ENCODE measurements at places on chromosomes 12 and 14.

DNA sequence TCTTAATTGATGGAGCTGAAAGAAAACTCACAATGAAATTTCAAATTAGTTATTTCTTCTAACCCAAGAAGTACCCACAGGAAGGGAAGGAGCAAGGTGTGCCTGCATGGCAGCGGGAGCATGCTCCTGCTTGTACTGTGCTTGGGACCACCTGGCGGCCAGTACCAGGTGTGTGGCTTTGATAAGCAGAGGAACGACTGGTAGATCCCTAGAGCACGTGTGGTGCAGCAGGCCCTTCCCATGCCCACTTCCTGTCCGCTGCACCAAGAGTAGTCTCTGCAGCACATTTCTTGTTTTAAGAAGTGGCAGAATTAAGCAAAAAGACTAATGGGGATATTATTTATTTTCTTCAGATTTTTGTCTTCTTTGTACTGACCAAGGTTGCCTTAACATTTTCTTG, 122.3 kb upstream of the ATF1 start:
- no peak for DNase-seq

GRCh38 chr12:56590237-56590830, 39.8 kb downstream of the BAZ2A start:
- DNase-seq, result peak; percentile 33

- no peak for DNase-seq
These were observed 221.8 kb downstream of the SLC41A2 start for GRCh38 chr12:104736307-104736706.

DNA sequence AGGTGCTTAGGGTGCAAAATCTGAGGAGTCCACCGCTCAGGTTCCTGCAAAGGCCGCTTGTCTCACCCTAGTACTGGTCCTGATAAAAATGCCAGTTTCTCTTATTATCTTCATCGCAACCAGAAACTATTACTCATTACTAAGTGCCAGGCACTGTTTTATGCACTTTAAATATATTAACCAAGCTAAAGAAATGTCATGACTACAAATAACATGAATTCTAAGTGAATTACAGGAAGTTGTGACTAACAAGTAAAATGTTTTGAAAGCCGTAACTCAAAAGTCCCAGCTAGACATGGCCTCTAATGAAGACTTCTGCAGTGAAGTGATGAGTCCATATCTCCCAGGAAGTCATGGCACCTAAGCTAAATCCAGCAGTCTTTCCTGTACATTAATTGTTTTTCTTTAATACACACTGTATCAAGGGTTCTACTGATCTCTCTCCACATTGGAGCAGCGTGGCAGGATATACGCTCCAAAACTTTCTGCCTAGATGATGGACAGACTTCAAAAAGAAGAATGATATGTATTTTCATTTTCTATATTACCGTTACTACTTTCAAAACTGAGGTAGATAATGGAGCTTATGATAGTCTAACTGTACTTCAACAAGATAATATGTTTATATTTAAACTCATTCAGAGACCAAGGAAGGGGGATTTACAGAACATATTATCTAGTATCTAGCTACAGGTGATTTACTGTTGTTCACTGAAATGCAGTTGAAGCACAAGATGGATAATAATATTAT, 117.3 kb upstream of the ARID2 start:
- DNase-seq, result no peak

DNA sequence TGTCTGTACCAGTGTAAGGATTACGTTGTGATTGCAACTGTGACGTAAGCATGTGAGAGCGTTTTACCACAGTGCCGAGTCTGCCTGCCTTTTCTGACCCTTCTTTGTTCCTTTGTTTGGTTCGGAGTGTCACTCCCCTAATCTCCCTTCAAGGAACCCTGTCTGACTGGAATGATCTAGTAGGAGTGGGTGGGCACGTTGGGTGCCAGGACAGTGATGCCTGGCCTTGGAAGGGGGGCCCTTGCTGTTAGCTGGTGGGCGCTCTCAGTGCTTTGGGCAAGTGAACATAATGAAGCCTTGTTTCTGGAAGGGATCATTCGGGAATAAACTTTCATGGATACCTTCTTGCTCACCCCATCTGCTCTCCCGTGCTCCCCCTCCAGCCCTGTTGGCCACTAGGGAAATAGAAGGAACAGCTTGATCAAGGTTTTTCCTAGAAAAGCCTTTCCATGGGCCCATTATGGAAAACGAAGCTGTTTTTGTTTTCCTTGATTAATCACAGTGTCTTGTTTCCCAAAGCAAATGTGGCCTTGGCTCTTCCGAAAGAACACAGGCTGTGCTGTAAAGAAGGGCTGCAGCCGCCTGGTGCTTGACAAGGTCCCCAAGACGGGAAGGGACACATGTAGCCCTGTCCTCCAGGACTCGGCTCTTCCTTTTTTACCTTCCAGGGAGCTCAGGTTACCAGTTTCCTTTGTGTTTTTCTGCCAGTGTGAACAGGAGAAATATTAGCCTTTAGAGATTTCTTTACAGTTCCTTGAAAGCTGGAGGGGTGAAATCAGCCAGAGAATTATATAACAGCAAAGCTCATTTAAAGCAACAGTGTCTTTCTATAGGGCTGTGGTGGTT, 215.5 kb downstream of the CRADD start:
- no peak for DNase-seq

GRCh38 chr12:3456809-3457208, 34.2 kb upstream of the PRMT8 start:
- no peak for DNase-seq

DNA sequence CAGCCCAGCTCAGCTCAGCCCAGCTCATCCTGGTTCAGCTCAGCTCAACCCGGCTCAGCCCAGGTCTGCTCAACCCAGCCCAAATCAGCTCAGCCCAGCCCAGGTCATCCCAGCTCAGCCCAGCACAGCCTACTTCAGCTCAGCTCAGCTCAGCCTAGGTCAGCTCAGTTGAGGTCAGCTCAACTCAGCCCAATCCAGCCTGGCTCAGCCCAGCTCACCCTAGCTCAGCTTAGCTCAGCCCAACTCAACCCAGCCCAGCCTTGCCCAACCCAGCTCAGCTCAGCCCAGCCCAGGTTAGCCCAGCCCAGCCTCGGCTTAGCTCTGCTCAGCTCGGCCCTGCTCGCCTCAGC, 332.3 kb downstream of the TMEM121 start:
- no peak for DNase-seq

DNA sequence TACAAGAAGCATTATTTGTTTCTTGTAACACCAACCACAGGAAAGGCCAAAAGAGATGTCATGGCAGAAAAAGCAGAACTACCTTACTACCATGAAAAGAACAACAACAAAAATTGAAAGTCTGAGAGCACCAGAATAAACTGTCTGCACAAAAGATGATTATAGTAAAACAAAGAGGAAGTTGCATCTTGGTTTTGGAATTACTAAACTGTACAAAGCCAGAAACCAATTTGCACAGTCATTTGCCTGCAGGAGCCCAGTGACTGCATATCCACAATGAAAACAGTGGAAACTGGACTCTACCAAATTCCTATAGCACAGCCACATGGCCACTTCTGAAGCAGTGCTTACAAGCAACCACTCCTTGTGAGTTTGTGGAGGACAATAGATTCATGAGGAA, 276.2 kb downstream of the SSPN start:
- peak; percentile 76 for DNase-seq

DNA sequence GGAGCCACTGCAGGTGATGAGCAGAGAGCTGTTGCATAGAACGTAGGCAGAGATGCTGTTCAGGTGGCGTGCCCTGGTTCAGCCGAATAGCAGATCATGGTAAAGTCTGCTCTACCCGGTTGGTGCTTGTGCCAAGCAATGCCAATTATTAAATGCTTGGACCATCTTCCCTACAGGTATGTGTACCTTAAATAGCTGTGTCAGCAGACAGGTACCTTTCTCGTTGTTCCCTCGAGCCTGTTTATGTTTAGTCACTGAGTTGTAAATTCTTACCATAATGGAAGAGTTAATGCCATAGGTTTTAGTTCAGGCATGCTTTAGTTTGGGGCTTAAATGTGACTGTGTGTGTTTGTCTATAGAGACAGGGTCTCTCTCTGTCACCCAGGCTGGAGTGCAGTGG, 112.5 kb upstream of the CPM start:
- DNase-seq, result no peak

GRCh38 chr14:67221248-67221981, 19.8 kb upstream of the PALS1 start:
- DNase-seq, result no peak

GRCh38 chr12:114318984-114319383, 87.0 kb downstream of the TBX5 start:
- DNase-seq, result no peak

GRCh38 chr14:91417983-91418386, 365 bp upstream of the CCDC88C start:
- peak; percentile 64 for DNase-seq

GRCh38 chr12:6092784-6093722, 31.4 kb downstream of the VWF start:
- DNase-seq, result no peak

- no peak for DNase-seq
These were observed 1.7 kb upstream of the DGLUCY start for GRCh38 chr14:91112194-91112593.

GRCh38 chr12:13959131-13959723, 22.2 kb downstream of the GRIN2B start:
- no peak for DNase-seq

GRCh38 chr14:42429401-42429800, 822.7 kb downstream of the LRFN5 start:
- DNase-seq, result no peak

DNA sequence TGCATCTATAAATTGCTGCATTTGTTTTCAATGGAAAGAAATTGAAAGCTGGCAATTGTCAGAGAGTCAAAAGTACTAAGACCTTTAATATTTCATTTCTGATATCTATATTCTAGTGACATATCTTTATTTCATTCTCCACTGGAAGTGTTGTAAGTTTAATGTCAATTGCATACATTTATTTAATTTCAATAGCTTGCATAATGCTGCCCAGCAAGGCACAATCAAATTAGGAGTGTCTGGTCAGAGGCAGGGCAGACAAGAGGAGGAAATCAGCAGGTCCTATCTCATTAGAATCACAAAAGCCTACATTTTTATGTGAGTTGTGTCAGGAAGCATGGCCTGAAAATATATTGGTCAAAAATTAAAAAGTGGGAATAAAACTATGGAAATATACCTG, 112.9 kb downstream of the TMEM132D start:
- DNase-seq, result no peak

DNA sequence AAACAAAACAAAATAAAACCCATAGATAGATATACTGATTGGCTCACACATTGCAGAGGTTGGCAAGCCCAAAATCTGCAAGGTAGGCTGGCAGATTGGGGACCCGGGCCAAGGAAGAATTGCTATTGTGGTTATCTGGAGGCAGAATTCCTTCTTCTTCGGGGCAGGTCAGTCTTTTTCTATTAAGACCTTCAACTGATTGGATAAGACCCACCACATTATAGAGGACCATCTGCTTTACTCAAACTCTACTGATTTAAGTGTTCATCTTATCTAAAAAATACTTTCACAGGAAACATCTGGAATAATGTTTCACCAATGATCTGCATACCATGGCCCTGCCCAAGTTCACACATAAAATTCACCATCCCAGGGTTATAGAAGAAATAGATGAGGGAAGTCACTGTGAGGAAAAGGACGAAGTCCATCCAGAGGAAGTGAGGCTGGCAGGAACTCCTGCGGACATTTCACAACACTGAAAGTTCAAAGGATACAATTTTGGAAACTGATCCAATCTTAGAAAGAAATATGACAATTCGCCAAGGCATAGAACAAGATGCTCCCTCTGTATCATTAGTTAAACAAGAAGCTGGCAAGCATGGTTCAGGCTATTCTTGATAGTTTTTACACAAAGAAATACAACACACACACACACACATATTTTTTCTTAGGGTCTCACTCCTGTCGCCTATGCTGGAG, 127.6 kb upstream of the MED13L start:
- no peak for DNase-seq

GRCh38 chr12:52250048-52250990, 17.3 kb downstream of the KRT7 start:
- DNase-seq, result no peak

- DNase-seq, result no peak
These were observed 13.8 kb downstream of the STON2 start for GRCh38 chr14:81386290-81386745.

- peak; percentile 57 for DNase-seq
These were observed 8.1 kb upstream of the TEX22 start for GRCh38 chr14:105389976-105390848.

DNA sequence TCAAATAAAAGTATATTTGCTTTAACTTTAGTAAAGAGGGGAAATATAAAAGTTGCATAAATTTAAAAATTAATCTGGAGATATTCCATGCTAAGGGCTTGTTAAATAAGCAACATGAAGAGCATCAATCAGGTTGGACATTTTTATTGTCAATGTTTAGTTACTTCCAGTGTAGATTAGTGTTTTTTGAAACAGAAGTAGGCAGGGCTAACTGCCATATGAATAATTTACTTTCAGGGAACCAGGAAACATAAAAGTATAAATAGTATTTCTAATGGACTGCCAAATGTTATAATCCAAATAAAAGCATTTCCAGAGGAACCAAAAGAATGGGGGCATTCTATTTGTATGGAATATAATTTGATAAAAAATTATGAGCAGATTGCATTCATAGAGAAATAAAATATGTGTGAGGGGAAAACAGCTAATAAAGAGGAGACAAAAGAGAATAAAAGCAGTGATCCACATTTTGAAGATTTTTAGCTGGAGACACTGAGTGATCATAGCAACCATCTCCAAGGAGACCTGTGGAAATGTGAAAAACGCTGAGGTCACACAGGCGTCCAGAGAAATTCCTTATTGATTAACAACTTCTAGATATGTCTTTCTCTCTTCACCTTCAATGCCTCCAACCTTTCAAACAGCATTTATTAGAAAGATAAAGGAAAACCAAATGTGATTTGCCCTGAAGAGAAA, 70.8 kb downstream of the SRGAP1 start:
- no peak for DNase-seq

DNA sequence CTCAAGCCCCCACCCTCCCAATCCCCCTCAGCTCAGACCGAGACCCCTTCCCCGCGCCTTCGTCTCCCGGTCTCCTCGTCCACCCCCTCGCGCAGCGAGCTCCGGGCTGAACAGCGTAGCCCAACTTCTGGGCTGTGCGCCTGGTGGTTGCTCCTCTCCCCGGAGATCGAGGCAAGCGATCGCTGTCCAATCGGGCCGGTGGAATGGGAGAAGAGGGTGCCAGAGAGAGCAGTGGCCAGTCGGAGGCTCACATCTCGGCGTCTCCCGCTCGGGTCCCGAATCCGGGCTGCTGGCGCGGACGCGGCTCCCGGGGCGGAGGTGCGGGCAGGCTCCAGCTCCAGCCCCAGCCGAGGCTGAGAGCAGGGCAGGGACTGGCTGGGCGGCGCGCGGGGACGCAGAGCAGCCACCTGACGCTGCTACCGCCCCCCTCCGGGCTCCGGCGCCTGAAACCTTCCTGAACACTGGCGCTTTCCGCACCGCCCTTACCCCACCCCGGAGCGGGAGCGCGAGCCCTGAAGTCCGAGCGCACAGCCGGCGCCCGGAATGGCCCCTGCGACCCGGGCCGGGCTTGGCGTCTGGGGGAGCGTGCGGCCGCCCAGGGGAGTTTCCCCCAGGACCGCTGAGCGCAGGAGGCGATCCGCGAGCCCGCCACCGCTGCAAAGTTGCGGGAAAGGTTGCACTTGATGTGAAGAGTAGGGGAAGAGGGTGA, 508 bp upstream of the KCNH5 start:
- DNase-seq, result no peak

- no peak for DNase-seq
These were observed 33.3 kb downstream of the DICER1 start for GRCh38 chr14:95123891-95124579.
